Left ventricle myocardium inferior (tissue), 1 donor: ENCODE measurements at places on chromosomes 4 and X.

- no peak for DNase-seq
These were observed 42.0 kb downstream of the SGMS2 start for GRCh38 chr4:107866726-107867125.

DNA sequence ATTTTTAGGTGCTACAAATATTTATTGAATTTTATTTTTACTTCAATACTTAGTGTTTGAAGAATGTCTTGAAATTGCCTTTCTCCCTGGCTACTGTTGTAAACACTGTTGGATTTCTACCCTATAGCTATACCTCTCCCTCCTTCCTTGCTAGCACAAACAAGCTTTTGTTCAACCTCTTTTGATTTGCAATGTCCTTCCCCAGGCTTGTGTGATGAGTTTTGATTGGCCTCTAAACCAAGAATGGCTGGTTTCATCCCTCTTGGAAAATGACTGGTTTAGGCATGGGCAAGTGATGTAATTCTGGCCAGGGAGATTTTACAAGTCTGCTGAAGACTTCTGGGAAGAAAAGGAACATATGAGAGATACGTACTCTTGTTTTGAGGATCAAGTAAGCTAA, 25.3 kb upstream of the SLITRK2 start:
- DNase-seq = no peak

GRCh38 chrX:56564921-56565840, 1.8 kb downstream of the UBQLN2 start:
- DNase-seq = no peak

GRCh38 chrX:40152741-40153344, 55.1 kb upstream of the BCOR start:
- peak; percentile 53 for DNase-seq

DNA sequence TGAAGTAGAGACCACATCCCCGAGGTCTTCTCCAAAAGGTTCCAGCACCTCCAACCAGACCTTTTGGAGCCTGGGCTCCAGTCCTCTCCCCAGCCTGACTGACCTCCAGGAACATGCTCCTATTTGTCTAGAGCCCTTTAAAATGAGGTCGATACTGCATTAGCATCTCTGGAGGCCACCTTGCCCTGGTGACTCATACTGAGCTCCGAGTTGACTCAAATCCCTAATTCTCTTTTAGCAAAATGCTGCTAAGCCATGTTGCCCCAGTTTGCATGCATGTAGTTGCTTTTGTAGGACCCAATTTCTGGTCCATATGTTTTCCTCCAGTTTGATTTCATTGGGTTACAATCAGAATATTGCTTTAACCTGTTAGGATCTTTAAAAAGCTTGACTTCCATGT, 43.5 kb upstream of the CITED1 start:
- DNase-seq = no peak

DNA sequence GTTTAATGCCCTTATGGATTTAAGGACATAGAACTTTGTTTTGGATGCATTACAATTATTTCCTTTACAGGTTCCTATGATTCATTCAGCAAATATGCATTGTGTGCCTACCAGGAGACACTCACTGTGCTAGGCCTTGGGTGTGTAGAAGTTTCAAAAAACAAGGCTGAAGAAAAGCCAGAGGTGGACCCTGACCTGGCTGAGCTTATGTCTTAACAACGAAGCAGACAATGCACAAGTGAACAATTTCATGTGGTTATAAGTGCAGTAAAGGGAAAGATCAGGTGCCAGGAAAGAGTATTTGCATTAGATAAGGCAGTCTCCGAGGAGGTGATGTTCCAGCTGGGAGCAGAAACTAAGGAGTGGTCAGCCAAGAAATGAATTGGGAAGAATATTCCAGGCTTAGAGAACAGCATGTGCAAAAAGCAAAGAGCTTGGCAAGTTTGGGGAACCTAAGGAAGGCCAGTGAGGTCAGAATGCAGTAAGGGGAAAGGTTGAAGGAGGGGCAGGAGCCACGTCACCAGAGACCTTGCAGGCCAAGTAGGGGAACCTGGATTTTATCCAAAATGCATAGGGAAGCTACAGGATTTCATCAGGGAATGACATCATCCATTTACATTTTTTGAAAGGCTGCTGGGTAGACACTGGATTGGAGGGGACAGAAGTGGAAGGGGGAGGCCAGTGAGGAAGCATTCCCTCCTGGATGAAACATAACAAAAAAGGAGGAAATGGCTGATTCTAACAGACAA, 193.6 kb downstream of the SOWAHB start:
- DNase-seq = no peak
